ENCODE measurements at places on chromosomes 7 and 10.

DNA sequence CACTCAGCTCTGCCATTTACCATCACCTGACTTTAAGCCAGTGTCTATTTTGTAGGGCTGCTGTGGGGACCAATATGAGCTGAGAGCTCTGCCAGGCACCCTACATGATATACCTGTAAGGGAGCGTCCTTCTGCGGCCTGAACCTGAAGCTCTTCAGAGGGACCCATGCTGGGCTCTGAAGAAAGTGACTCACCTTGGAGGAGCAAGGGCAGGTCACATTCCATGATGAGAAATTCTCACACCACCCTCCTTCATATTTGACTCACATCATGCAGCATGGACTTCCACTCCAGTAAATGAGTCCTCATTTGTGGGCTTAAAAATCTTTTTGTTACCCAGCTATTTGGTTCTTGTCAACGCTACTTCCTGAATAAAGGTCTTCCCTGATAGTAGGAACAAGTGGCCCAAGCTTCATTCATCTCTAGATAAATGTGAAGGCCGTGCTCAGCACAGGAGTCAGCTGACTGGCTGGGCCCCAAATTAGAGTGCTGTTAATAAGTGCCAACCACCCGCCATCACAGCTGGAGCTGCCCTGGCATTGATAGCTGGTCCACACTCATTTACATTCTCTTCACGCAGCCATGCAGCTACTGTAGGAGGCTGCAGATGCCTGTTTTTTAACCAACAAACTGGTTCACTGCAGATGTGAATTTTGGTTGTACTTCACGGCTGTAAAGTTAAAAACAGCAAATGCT, 78.4 kb downstream of the RNF216 start:
- DNase-seq = no peak

DNA sequence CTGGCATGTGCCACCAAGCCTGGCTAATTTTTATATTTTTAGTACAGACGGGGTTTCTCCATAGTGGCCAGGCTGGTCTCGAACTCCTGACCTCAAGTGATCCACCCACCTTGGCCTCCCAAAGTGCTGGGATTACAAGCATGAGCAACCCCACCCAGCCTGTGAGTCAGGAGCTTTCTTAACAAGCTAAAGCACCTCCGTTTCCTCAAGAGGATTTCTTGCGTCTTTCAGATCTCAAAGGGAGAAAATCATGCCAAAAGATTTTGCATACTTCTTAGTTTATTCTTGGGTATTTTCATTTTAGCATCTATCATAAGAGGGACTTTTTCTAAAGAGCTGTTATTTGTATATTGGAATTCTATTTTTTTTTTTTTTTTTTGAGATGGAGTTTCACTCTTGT, 47.9 kb upstream of the FOXK1 start:
- no peak for DNase-seq

GRCh38 chr7:42953994-42954393, 21.8 kb downstream of the MRPL32 start:
- no peak for DNase-seq

- DNase-seq = no peak
These were observed 3.9 kb downstream of the PPP1R17 start for GRCh38 chr7:31690935-31691334.

- DNase-seq = no peak
These were observed 5.0 kb upstream of the PAPOLB start for GRCh38 chr7:4866528-4867496.

DNA sequence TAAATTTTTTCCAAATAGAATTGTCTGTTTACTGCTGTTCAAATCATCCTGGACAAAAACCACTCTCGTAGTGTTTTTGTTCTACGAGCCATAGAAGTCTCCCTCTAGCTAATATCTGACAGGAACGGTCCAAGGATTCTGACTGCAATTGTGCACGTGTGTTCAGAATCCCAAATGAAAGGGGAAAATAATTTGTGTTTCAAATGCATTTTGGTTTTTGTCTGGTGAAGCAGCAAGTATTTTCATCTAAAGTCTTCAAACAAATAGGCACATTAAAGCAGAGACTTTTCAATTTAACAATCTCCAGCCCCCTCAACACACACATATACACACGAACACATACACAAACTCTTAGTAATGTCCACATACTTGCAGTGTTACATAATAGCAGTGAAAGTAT, 475 bp downstream of the NEUROD6 start:
- DNase-seq = no peak

GRCh38 chr10:118569241-118569881, 26.1 kb downstream of the PRLHR start:
- DNase-seq = peak; percentile 54

DNA sequence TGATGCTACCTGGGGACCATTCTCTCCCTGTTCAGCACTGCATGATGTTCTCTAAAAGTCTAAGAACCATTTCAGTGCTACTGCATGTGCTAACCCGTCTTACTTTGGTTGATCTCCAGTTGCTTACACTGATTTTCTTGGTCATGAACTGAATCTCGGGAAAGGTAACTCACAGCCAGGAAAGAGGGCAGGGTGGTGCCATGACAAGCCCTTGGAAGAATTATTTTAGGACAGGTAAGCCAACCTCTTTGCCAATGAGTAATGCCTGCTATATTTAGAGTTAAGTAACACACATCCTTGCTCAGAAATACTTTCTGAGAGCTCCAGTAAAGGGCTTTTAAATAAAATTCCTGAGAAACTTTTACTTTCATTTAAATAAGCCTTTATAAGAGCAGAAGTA, 126.7 kb downstream of the ARL4A start:
- DNase-seq = no peak

DNA sequence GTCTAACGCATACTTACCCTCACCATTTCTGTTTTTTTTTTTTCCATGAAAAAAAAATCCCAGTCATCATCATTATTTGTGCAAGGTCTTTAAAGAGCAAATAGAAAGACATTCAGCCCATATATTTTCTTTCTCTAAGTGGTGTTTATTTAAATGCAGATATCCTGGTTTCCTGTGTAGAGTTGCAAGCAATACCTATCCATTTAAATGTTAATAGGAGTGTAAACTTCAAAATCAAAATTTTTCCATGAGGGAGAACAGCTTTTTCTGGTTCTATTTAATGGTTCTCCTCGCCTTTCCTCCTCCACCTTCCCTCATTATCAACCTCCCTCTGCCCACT, 120.1 kb upstream of the AGK start:
- no peak for DNase-seq

- no peak for DNase-seq
These were observed 603.4 kb downstream of the KCNMA1 start for GRCh38 chr10:77034240-77034639.

GRCh38 chr7:54546986-54547314, 4.8 kb downstream of the VSTM2A start:
- DNase-seq = no peak

- no peak for DNase-seq
These were observed 194.4 kb upstream of the TCF7L2 start for GRCh38 chr10:112755446-112756234.

GRCh38 chr10:33327751-33328150, 6.7 kb downstream of the NRP1 start:
- DNase-seq = no peak

GRCh38 chr7:79615466-79615865, 162.0 kb upstream of the MAGI2 start:
- no peak for DNase-seq

- DNase-seq = no peak
These were observed 96.2 kb downstream of the SGMS1 start for GRCh38 chr10:50527442-50528043.

GRCh38 chr7:96285579-96285978, 36.3 kb downstream of the SLC25A13 start:
- no peak for DNase-seq

DNA sequence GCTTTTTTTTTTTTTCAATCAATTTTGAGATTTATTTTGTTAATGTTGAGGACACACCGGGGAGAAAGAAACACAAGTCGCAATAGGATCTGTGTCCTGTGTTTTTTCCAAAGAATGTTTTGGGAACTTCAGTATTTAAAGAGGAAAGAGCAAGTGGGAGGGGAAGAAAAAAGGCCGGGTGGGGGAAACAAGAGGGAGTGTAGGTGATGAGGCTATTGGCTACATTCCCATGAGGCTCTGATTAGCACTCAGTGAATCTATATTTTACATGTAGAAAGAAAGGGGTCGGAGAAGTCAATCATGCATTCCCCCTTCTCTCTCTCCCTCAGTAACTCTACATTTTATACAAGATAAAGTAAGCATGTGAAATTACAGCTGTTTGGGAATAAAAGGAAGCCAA, 4.1 kb downstream of the ZNF680 start:
- no peak for DNase-seq

GRCh38 chr7:40194745-40195144, 59.9 kb downstream of the SUGCT start:
- peak; percentile 67 for DNase-seq

DNA sequence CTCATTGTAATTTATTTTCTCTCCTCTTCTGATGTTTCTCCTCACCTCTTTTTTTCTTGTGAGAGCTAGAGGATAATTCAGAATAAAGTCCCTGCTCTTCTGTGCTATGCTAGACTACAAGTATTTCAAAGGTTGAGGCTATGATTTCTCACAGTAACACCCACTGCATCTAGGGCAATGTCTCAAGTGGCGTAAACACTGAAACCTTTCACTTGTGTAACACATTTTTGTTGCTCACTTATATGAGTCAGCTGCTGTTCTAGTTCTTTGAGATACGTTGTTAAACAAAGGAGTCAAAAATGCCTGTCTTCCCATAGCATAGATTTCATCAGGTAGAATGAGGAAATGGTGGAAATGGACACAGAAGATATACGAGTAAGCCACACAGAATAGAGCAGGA, 305.1 kb upstream of the PITRM1 start:
- peak; percentile 47 for DNase-seq

DNA sequence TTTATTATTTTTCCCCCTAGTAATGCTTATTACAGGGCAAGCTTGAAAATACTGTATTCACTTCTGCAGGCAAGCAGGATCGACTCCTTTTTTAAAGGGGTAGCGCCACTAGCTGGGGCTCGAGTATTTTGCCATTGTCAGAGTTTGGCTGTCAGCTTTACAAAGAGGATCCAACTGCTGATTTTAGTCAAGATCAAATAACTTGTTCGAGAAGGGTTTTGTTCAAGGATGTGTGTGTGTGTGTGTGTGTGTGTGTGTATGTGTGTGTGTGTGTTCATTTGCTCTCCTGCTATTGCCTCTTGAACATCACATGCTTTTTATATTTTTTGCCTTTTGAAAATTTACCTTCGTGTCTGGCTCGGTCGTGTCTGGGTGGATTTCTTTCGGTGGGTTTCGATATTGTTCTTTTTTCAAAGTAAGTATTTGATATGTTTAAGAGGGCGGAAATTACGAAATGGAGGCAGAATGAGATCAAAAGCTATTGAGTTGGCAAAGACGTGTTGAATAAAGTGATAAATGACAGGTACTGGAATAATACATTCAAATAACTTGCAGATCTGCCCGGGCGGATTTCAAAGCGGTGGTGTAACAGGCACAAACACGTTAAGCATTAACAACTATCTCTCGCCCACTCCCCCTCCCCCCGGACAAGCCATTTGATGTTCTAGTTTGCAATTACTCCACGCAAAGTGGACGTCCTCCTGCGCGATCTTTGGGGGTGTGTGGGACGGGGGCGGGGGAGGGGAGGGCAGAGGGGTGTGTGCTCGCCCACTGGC, 1.1 kb downstream of the ARID5B start:
- DNase-seq = peak; percentile 63

GRCh38 chr7:42278344-42278743, 41.3 kb upstream of the GLI3 start:
- no peak for DNase-seq

GRCh38 chr7:67346126-67346525, 349.5 kb downstream of the TYW1 start:
- DNase-seq = no peak

GRCh38 chr7:147413557-147413870, 1177.1 kb upstream of the C7orf33 start:
- no peak for DNase-seq

DNA sequence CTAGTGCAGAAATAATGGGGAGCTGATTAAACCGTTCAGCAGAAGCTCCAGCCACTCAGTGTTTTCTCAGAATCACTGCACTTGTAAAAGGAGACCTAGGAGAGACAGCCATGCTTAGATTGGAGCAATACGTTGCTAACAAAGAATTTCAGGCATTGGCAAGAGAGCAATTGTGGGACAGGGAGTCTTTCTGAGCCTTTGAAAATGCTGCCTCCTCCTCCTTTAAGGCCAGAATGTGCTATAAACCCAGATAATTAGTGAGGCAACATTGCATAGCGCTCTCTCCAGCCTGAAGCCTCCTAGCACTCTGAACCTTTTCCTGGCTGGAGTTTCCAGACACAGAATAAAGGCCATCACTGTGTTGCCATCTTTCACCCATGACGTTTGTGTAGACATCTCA, 18.5 kb upstream of the PTPRN2 start:
- DNase-seq = no peak

- DNase-seq = no peak
These were observed 152.6 kb downstream of the PRKCQ start for GRCh38 chr10:6427357-6427959.

DNA sequence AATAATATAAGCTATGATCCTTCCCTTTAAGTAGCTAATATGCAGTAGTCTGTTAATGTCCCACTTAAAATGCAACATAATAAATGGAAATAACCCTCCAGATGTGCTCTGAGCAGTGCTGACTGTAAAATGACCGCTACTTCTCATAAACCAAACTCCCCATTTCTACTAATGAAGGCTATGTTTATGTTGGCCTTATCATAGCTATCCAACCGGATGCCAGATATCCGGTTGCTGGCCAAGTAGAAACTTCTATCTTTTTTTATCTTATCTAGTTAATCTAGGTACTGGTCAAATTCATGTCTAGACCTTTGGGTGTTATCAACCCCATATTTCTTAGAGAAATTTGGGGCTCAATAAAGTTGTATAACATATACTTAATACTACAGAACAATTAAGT, 56.6 kb downstream of the CHRM2 start:
- no peak for DNase-seq

DNA sequence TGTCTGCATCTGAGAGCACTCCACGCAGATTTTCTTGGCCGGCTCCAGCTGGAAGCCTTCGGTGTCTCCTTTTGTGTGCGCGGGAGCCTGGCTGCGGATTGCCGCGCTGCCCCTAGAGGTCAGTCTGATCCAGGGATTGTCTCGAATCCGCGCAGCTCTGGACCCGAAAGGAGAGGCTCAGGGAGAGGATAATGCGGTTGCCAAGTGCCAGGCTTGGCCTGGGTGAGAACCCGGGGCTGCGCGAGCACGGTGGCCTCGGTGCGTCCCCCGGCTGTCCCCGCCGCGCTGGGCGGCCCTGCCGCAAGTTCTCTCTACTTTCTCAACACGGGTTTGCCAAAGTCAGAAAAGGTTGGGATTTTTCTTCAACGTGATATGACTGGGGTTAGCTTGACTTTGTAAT, 140.9 kb downstream of the ADCYAP1R1 start:
- DNase-seq = peak; percentile 83

GRCh38 chr7:26178272-26178960, 22.1 kb downstream of the HNRNPA2B1 start:
- DNase-seq = no peak

Measured in GM03348 (cell line).